ENCODE measurements at places on chromosomes 1 and 21.

DNA sequence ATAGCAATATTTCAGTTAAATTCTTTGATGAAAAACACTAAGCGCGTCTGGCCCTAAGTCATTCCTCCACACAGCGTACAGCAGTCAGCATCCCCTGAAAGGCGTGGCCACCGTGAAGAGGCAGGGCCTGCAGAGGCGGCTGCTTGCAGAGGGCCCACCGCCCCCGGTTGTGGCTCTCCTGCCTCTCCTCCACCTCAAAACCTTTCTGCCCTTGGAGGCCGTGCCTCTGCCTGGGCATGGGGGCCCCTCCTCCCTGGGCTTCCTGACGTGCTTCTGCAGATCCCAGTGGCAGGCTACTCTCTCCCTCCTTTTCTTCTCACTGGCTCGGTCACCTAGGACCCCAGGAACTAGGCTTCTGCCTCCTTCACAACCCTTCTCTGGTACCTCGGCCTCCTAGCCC, 16.2 kb downstream of the CLSTN1 start:
- DNase-seq: no peak

- DNase-seq: no peak
Observed at GRCh38 chr1:112397841-112398240, 1.8 kb downstream of the CTTNBP2NL start.

DNA sequence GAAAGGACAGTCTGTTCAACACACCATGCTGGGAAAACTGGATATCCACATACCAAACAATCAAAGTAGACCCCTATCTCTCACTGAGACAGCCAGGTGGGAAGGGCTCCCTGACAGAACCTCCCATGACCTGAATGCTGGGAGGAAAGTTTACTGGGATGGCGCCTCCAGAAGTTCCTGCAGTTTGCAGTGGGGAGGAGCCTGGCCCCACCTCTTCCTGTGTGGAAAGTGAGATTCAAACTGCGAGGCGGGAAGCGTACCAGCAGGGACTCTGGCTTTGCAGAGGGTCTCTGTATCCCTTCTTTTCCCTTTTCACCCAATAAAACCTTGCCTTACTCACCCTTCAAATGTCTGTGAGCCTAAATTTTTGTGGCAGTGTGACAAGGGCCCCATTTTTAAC, 190.7 kb downstream of the HHIPL2 start:
- DNase-seq: no peak

DNA sequence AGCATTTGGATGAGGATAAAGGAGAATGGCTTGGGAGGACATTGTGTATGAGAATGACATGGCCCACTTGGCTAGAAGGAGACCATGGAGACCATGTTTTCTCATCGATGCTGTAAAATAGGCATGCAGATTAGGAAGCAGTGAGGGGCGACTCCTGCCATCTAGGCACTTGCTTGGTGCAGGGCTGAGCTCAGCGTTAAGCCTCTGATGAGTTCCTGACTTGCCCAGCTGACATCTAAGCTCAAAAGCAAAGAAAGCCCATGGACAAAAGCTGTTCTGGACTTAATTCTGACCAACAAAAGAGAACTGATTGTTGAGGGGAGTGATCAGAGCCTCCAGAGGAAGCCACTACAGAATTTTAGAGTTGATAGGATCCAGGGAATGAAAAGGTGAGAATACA, 74.5 kb downstream of the LRRN2 start:
- no peak for DNase-seq

DNA sequence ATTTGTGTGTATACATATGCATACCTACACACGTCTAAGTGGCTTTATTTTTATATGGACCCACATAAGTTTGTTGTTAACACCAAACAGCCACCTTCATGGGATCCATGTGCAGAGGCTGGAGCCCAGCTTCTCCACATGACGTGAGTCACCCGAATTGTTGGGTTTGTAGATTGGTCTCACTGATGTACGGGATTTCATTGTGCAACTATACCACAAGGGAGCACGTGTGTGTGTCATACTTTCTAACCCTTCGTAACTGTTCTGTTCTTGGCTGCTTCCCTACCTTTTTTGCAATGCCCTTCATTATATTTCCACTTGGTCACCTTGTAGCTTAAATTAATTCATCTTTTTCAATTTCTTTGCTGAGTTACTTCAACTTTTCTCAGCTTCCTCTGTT, 21.0 kb downstream of the SPRTN start:
- no peak for DNase-seq

GRCh38 chr1:181356505-181357340, 126.6 kb upstream of the CACNA1E start:
- no peak for DNase-seq

All from CD4-positive, alpha-beta T cell treated with Interleukin-17A for 4 hours (primary cell).